Uterus (tissue), 4 donors: ENCODE measurements at places on chromosomes 2 and 18.

DNA sequence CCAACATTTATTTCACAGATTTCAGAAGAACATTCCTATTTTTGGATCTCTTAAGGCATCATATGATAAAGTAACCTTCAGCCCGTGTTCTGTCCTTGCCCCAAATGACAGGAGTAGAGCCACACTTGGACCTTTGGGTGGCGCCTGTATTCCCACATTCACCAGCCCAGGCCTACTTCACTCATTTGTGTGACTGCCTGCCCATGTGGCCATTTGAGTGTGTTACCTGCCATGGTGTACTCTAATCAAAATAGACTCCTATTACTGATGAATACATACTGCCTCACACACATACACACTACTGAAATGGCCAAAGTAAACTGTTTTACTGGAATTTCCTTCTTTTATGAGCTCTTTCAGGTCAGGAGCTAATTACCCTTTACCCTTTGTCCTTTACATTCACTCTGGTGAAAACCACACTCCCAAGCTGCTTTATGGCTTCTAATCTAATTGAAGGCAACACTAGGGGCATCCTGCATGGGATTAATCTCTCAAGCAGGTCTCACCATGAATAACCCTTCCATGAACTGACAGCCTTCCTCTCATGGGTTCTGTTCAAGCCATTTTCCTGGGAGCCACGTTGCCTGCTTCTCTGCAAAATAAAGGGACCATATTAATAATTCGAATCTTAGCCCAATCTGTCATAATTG, 271.0 kb upstream of the GALNT5 start:
- DNase-seq, result no peak

GRCh38 chr2:46293466-46293865, 3.7 kb upstream of the EPAS1 start:
- DNase-seq, result no peak

GRCh38 chr2:229571243-229571642, 143.1 kb downstream of the DNER start:
- DNase-seq, result no peak

- no peak for DNase-seq
These were observed 28.8 kb downstream of the LIPG start for GRCh38 chr18:49590608-49591007.

DNA sequence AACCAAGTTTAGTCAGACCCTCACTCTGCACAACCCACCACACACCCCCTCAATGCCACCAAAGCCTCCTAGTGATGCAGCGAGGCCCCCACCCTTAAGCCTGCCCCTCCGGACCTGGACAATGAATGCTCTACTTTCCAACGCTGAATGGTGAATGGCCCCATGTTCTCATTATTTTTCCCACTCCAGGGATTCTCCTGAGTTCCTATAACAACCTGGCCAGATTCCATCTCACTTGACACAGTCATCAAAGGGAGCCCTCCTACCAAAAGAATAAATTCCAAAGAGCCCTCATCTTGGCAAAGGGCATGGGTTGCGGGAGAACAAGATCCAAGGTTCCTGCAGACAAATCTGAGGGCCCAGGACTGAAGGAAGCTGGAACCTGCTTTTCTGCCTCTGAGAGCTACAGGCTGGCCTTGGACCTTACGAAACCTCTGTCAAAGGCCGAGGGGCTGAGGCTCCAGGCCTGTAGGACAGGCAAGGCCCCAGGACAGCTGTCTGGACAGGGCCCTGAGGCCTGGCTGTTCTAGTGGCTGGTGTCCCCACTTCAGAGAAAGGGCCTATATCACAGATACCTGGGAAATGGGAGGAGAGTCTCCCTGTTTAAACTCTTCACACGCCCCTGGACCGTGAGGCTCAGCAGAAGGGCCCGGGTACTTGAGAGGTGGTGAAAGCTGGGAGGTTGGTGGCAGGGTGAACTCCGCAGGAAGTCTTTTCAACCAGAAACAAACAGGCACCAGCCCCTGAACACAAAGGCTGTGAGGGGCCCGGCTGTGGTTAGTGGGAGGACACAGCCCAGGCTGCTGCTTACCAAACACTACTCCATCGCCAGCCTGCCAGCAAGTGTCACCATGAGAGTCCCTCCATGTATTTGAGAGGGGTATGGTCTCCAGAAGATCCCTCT, 27.3 kb downstream of the SFXN5 start:
- no peak for DNase-seq

DNA sequence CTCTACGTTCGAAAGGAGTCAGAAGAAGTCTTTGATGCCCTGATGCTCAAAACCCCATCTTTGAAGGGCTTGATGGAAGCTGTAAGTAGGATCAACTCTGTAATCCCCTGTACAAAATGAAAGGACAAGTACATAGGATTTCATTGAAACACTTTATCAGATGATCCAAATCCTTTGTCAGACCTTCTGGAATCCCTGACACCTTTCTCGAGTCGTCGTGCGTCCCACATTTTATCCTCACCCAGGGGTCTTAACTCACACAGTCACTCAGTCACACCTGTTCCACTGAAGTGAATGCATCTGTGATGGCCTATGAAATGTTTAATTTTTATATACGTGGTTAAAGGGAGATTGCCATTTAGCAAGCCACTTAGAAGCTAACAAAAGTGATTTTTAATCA, 44.8 kb downstream of the GRHL1 start:
- DNase-seq, result peak; percentile 2

GRCh38 chr2:1654696-1655374, 89.5 kb downstream of the PXDN start:
- DNase-seq, result no peak

GRCh38 chr2:148511883-148512282, 132.7 kb upstream of the EPC2 start:
- DNase-seq, result no peak

- no peak for DNase-seq
These were observed 84.6 kb upstream of the CAB39 start for GRCh38 chr2:230627806-230628724.

DNA sequence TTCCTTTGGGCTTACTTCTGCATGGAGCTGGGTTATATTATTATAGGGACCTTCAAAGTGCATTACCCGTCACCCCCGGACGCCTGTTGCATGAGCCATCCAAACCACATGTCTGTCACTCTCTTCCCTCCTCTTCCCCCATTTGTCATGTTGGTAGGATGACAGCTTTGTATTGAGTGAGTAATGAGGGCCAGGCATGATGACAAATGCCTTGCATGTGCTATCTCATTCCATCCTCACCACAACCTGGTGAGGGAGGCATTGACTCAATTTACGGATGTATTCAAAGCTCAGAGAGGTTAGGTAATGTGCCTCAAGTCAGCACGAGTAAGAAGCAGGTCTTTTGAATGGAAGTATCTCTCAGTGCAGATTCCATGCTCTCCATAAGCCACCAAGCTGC, 510.5 kb upstream of the TNP1 start:
- no peak for DNase-seq

GRCh38 chr2:85534881-85535280, 4.1 kb upstream of the MAT2A start:
- no peak for DNase-seq

- DNase-seq, result no peak
These were observed 65.4 kb downstream of the FAM168B start for GRCh38 chr2:131027566-131028528.

GRCh38 chr18:73829146-73829545, 318.5 kb downstream of the FBXO15 start:
- no peak for DNase-seq

DNA sequence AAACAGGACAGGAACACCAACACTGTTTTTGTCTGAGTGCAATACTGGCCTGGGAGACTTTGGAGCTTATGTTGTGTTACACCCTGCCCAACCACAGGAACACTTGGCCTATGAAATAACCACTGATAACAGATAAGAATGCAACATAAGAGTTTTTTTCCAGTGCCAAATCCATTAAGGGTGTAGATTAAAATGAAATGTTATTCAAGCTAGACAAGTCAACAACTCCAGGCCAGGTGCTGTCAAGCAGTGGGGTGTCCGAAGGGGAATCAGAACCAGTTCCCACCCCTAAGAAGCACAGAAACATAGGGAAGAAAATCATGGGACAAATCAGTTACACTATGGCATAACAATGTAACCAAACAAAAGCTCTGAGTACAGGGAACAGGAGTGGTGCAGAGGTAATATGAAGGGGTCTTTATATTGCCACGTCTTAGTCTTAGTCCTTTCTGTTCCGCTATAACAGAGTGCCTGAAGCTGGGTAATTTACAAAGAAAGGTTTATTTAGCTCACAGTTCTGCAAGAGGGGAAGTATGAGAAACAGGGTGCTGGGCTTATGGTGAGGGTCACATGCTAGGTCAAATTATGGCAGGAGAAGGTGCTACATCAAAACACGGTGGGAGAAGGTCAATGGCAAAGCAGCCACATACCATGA, 3.8 kb downstream of the AFG3L2 start:
- no peak for DNase-seq

DNA sequence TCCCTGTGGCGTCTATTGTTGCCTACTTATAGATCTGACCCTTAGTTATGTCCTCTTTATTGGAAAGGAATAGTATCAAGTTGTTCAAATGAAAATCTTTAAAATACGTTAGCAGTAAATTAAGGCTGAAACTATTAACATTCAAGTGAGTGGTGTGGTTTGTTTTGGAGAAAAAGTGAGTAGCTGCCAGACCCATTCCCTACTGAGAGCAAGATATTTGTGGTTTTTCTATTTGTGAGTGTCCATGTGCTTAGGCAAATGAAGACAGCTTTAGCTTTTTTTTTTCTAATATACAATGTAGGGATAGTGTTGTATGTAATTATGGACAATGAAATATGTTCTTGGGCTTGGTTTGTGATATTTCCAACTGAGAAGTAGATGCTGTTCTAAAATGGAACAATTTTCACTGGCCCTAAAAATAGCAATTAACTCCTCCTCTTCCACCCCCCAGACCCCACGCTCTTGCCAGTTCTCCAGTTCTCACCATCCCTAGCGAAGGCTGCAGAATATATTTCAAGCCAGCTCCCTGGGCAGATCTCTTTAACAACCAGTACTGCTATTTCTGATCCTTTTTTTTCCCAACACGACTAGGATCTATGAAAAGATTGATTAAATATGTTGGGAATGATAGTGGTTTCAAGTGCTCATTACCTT, 83.1 kb downstream of the CCDC85A start:
- DNase-seq, result no peak

GRCh38 chr18:47528343-47528742, 276.9 kb upstream of the SKOR2 start:
- no peak for DNase-seq

DNA sequence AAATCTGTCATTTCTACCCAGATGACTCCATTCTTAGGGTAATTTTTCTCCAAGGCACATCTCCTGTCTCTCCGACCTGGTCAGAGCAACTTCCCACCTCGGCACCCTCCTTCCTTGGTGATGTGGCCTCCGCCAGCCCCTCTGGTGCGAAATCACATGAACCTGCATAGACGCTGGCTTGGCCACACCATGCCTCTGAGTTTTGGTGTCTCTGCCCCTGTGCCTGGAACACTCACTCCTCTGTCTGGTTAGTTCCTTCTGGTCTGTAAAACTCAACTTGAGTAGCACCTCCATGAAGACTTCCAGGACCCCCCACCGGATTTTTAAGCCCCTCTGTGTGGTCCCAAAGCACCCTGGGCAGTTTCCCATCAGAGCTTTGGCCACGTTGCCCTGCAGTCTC, 83.2 kb upstream of the OTOS start:
- DNase-seq, result no peak

DNA sequence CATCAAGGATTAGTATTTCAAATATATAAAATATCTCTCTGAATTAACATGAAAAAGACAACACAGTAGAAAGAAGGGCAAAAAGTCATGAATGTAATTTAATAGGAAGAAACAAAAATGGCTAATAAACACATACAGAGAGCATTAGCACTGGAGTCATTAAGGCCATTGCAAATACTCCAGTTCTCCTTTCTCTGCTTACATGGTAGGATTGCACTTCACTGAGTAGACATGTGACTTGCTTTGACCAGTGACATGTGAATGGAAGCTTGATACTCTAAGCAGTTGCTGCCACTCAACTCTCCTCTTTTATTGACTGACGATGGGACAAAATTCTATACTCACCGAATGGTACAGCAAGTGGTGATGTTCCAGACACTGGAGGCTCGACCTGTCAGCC, 153.9 kb upstream of the LGALSL start:
- DNase-seq, result no peak

DNA sequence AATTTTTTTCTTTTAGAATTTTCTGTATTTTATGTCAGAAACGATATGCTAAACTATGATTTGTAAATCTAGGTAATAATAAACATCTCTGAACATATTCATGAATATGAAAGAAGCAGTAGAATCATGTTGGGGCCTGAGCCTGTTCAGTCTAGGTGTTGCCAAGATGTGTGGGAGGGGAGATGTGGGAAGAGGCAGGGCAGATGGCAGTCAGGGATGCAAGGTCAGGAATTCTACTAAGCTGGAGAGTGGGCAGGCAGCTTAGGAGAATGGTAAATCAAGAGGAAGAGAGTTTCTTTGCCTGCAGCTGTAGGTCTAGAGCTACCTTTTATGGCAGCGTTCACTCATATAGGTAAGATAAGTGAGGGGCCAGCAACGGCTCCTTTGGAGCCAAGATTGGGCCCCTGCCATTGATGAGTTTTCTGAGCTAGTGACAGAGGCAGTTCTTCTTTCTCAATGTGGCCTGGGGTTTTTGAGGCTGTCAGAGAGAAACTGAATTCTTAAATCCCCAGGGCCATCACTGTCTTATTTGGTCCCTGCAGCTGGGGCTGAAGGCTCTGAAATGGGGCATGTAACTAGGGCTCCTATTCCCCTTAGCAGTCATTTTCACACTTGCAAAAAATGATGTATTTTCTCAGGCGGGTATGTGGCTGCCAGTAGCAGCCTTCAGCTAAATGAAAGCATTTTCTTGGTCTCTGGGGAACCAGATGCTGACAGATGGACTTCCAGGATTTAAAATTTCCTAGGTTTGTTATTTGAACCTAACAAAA, 232.8 kb downstream of the PIK3C3 start:
- no peak for DNase-seq

DNA sequence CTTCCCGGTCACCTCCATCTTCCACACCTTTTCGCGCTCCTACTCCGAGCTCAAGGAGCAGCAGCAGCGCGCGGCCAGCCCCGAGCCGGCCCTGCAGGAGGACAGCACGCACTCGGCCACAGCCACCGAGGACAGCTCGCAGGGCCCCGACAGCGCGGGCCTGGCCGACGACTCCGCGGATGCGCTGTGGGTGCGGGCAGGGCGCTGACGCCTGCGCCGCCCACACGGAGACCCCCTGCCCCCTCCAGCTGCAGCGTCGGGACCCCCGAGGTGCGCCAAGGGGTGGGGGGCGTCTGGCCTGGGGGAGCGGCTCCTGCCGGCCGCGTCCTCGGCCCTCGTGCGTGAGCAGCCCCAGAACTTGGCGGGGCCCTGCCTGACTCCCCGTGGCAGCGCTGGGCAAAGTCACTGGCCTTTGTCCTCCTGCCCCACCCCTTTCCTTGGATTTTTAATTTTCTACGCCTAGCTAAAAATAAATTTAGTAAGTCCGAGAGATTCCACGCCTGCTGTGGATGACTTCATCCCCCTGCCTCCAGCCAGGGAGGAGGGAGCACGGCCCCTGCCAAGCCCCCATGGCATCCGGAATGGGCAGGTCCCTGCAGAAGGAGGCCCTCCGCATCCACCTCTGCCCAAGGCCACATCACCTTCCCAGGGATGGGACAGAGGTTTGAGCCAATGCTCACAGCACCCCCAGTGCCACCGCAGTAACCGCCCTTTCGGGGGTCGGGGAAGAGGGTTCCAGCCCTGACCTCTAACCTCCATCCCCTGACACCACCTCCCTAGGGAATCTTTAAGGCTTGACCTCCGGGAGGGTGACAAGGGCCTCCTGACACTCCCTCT, 51.6 kb downstream of the SLC66A2 start:
- no peak for DNase-seq

GRCh38 chr18:57027190-57027708, 119.6 kb upstream of the BOD1L2 start:
- DNase-seq, result no peak

- no peak for DNase-seq
These were observed 18.4 kb downstream of the RBKS start for GRCh38 chr2:27871802-27872201.
